ENCODE measurements at places on chromosomes 6 and 20.

- no peak for DNase-seq
Measured at GRCh38 chr20:48041078-48041780, 255.9 kb upstream of the SULF2 start.

DNA sequence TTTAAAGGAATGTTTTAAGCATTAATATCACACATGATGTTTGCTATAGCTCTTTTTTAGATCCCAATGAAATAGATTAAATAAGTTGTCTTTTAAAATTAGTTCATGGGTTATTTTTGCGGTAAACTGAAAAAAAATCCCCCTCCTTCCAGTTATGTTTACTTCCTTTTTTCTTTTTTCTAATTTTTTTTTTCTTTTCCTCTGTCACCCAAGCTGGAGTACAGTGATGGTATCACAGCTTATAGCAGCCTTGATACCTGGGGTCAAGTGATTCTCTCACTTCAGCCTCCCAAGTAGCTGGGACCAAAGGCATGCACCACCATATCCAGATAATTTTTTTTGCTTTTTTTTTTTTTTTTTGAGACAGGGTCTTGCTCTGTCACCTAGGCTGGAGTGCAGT is 17.8 kb upstream of the SCAF8 start:
- DNase-seq: no peak

DNA sequence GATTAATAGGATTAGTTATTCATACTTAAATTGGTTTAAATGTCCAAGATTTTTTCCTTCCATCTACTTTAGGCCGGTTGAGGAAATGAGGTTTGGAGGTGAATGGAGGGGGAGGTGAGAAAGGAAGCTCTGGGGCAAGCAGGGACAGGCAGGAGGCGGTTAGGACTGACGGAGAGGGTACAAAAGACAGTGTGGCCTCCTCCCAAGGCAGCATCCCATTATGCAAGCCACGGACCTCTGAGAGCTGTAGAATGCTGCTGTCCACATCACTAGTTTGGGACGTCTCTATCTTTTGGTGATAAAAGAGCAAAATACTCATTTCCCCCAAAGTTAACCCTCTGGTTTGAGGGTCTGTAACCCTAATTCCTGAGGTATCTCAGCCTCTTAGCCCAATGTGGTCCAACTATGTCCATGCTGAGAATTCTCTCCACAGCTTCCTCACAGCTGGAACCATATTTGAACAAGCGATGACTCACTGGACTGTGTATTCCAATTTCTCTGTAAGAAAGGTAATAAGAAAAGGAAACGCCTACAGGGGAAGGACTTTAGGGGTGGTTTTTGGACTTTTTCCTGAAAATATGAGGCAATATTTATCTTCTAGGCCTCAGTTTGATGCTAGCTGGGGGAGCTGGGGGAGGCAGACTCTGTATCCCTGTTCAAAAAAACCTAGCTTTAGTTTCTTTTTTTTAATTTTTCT is 172.2 kb downstream of the TFAP2B start:
- DNase-seq: no peak

DNA sequence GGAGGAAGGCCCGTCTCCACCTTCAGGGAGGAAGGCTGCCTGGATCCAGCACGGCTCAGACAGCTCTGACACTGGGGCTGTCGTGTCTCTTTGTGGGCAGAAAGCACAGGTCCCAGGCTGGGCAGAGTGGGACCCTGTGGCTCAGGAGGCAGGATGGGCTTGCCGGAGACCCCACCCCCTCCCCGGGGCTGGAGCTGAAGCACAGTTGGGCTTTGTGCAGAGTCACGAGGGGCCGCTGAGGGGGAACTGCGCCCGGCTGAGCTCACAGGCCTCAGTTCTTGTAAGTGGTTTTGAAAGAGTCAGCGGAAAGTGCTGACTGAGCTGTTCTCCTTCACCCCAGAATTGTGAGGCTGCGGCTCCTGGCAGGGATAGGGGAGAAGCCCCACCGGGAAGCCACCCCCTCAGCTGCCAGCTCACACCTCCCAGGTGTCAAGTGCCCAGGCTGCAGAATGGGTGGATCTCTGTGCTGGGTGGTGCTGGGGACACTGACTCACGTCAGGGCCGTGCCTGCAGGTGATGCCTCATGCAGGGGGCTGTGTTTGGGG is 145.5 kb upstream of the RNF24 start:
- DNase-seq: no peak

- no peak for DNase-seq
Measured at GRCh38 chr6:111291336-111292259, 191.4 kb downstream of the REV3L start.

- DNase-seq: no peak
Measured at GRCh38 chr6:104349191-104349590, 510.5 kb downstream of the HACE1 start.

DNA sequence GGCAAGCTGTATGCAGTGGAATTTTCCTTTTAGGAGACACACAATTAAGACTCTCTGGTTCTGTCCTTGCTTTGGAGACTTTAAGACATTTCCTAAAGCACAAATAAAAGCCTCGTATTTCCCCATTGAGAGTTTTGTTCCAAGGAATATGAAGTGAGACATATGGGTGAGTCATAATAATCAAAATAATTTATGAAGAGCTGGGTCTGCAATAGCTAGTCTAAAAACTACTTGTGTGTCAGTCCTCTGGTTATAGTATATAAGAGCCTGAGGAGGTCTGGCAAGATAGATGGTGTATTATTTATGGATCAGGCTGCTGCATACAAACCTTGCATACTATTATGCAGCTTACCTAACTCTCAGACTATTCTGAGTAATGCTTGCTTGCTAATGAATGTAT is 142.6 kb downstream of the ADGRG6 start:
- DNase-seq: no peak

GRCh38 chr6:77322604-77323003 is 140.7 kb downstream of the HTR1B start:
- no peak for DNase-seq

- DNase-seq: no peak
Measured at GRCh38 chr6:97316978-97317377, 34.0 kb upstream of the MMS22L start.

DNA sequence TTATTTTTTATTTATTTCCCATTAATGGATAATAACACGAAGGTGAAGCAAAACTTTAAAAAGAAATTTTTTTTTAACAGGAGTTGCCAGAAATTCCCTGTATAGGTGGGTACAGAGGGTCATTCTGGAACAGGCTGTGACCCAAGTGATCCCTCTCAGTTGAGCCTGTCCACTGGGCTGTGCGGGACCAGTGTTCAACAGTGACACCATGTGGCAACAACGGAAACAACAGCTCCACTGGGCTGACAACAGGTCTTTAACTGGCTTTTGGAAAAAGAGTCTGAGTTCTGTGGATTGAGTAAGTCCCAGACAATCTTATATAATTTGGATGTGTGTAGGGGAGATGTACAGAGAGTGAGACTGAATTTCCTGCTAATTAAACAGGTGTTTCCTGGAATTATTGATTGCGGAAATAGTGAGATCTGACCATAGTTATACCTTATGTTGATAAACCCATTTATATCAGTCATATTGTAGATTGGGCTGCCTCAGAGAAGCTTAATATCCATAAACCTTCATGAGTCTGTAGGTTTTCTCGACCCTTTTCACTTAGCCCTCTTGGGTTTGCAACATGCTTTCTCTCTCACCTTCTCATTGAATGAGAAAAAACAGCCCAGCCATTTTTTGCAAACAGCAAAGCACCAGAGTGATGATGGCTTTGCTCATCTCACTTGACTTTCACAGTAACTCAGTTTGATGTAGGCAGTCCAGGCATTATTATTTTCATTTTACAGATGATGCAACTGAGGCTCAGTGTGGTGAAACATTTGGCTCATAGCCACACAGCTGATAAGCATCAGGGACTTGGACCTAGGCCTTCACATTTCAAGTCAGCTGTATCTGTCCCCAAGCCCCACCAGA is 17.5 kb downstream of the KIAA1755 start:
- no peak for DNase-seq

DNA sequence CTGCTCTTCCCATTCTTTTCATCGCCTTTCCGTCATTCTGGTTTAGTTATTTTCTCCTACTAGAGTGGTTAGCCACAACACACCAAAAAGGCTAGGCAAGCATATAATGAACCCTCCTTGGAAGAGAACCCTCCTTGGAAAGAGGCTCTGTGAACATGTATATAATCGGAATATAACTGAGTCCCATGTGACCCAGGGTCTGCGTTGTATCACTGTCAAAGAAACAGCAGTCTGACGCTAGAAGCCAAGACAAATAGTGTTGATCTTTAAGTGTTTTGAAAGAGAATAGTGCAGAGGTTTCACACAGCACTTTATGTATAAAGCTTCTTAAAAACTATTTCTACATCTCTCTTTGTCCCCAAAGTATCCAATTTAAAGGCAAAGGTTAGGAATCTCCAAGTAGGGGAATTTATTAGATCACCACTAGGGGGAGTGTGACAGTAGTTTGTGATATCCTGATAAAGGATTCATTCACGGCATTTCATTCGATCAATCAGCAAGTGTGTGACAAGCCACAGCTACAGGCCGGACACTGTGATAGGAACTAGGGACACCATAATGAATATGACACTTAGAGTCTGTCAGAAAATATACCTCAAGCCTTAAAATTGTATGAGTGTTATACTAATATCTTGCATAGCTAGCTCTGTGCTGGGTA is 395.3 kb downstream of the CD109 start:
- DNase-seq: no peak

DNA sequence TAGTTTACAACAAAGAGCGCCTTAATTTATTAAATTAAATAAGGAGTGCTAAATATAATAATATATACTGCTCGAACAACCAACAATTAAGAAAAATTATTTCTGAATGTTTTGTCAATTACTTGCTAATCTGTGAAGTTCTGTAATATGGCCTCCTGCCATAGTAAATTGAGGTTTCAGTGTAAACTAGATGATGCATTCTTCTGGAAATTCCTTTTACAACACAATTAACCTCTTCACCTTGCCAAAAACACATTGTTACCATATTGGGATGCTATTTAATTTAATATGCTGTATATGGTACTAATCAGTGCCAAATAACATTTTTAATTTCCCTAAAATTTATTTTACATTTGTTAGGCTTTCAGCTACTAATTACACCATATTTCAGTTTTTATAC is 808.4 kb upstream of the CITED2 start:
- no peak for DNase-seq

DNA sequence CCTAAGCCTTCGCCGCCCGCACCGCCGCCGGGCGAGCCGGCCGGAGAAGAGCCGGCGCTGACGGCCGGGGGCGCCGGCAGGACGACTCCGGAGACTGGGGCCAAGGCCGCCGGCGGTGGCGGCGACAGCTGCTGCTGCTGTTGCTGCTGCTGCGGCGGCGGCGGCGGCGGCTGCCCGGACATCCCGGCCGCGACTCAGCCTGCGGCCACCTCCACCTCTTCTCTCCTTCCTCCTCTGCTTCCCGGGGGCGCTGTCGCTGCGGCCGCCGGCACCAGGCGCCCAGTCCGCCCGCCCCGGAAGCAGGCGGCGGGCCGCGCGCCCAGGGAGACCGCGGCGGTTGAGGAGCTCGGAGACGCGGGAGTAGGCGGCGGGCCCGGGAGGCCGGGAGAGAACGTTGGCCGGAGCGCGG is 307 bp downstream of the RANBP9 start:
- DNase-seq: no peak

- DNase-seq: no peak
Measured at GRCh38 chr6:13787137-13787536, 27.2 kb downstream of the MCUR1 start.

DNA sequence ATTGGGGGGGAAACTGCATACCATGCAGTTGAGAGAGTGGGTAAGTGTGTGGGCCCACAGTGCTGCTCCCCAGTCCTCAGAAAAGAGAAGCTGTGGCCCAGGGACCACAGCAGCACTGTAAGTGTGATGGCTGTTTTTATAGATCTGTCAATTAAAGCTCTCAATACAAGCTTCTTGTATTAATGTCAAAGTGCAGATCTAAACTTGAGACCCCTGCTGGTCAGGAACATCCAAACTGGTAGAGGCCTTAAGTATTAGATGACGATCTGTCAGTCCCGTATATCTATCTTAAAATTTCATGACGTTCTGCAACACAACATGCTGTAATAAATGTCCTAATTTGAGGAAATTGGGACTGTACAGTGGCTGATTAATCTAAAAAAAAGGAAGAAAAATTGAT is 74.8 kb downstream of the TULP4 start:
- DNase-seq: no peak

GRCh38 chr6:161833099-161833860 is 559.4 kb upstream of the AGPAT4 start:
- peak; percentile 69 for DNase-seq

GRCh38 chr6:80832337-80832736 is 725.9 kb downstream of the BCKDHB start:
- no peak for DNase-seq

- no peak for DNase-seq
Measured at GRCh38 chr20:1320902-1321653, 7.9 kb downstream of the SDCBP2 start.

DNA sequence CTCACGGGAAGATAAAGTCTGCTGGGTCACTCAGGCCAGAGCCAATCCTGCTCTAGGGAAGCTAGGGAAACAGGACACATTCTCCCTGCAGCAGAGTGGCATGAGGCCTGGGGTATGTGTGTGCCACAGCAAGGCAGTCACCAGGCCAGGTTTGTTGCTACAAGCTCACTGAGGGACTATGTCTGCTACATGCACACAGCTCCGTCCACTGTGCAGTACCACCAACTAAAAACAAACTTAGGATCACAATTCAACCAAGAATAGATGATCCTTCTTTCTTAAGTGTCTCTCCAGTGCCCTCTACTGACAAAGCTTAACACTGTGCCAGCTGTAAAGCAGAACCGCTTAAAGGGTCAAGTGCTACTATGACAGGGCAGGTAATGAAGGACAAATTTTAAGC is 192.5 kb downstream of the PTPRK start:
- DNase-seq: no peak

- DNase-seq: no peak
Measured at GRCh38 chr6:142242269-142242668, 59.5 kb upstream of the ADGRG6 start.

- no peak for DNase-seq
Measured at GRCh38 chr20:4091490-4092479, 76.4 kb upstream of the RNF24 start.

- no peak for DNase-seq
Measured at GRCh38 chr20:62533591-62534495, 58.0 kb upstream of the GATA5 start.

DNA sequence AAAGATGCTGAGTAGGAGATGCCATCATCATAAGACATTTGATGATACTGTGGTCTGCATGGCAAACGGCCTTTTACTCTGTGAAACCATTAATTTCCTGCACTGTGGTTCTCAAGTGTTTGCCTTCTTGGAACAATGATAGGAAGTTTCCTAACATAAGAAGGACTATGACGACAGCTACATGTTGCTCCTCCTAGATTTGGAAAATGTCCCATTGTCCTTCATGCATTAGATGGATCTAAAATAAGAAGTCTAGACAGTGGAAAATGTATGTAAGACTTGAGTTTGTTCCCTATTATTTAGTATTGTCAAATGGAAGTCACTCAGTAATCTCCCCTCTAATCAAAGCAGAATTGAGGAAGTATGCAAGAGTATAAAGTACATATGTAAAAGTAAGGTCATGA is 98.5 kb upstream of the TMEM170B start:
- no peak for DNase-seq

- no peak for DNase-seq
Measured at GRCh38 chr6:167706313-167707109, 120.2 kb upstream of the AFDN start.
